Gastroesophageal sphincter (tissue), 4 donors: ENCODE measurements at places on chromosomes 3 and 15. TPM values are rescaled to one million over a fixed set of nuclear protein-coding genes. Genes with fewer than 3 reads are reported as not detected.
A peak's percentile ranks its signal among the peaks of the same experiment; 100 is the strongest.

GRCh38 chr15:73387507-73388255 is 18.9 kb upstream of the HCN4 start:
- ATAC-seq = peak; percentile 34

DNA sequence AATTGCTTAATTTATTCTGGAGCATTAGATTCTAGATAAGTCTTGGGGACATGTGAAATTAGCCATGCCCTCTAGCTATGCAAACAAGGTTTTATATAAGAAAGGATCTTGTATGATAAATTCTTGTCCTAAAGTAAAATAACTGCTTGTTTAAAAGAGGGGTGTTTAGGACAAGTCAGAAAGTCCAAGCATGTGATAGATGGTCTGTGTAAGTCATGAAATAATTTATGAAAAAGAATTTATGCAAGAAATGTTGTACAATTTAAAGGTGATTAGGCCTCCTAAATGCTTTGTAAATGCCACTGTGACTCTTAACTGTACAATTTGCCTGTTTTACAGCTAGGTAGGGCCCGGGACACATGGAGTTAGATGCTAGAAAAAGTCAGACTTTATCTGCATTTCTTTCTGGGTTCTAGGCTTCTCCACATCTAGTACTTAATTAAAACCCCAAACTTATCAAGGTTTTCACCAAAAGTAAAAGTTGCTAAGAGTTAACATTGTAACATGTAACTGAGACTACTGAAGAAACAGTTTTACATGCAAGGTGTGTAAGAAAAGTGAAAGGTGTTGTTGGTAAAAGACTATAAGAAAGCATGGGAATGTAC is 13.2 kb downstream of the LINS1 start:
- no peak for ATAC-seq

The GOLGA6L7 gene
- total RNA-seq = not detected

- ATAC-seq = peak; percentile 95
Observed at GRCh38 chr3:48402281-48402732, 27.6 kb downstream of the PLXNB1 start.

GRCh38 chr3:25655659-25656058 is 9.0 kb downstream of the TOP2B start:
- no peak for ATAC-seq

DNA sequence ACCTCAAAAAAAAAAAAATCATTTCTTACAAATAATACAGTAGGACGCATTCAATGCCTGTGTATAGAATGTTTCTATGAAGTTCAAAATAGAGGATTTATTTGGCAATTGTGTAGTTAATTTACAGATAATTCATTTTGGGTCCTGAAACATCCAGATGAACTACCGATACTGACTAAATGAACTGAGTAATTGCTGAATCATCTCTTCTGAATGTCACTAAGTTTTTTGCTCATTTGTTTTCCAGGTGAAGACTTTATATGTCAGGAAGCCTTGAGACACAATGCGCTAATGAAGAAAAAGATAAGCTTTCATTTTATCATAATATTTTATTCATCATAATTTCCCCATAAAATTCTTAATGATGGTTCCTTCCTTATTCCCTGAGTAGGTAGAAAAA is 39.7 kb downstream of the PCOLCE2 start:
- no peak for ATAC-seq

The ZNF385D gene
- total RNA-seq = 9.8 TPM

DNA sequence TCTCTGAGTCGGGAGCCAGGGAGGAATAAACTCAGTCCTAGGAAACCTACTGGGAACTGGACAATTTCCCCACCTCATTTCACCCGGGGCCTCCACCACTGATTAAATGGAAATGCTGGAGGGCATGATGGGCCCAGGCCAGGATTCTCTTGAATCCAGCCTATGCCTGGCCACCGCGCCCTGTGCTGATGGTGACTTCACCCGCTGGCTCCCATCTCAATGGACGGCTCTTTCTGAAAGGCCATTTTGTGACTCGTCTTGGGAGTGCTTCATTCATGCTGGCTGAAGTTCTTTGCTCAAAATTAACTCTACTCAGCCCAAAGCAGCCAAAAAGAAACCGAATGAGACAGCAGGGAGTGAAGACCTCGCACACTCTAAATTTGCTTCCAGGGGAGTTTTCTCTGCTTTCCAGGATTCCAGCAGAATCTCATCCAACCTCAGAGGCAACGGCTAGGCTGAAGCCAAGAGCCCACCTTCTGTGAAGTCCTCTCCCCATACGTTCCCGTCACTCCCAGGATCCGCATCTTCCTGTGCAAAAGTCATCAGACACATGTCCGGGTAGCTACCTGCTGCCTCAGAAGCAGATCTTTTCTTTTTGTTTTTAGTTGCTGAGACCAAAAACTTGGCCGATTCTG is 266.0 kb upstream of the ICE2 start:
- ATAC-seq = peak; percentile 57

The ZIC4 gene
- total RNA-seq = not detected

The STX19 gene
- not detected for total RNA-seq

The ESYT3 gene
- total RNA-seq = 0.93 TPM

- ATAC-seq = no peak
Observed at GRCh38 chr3:195609229-195609628, 25.5 kb upstream of the APOD start.
